SHP77 (cell line): ENCODE measurements at places on chromosomes 6 and 20.

DNA sequence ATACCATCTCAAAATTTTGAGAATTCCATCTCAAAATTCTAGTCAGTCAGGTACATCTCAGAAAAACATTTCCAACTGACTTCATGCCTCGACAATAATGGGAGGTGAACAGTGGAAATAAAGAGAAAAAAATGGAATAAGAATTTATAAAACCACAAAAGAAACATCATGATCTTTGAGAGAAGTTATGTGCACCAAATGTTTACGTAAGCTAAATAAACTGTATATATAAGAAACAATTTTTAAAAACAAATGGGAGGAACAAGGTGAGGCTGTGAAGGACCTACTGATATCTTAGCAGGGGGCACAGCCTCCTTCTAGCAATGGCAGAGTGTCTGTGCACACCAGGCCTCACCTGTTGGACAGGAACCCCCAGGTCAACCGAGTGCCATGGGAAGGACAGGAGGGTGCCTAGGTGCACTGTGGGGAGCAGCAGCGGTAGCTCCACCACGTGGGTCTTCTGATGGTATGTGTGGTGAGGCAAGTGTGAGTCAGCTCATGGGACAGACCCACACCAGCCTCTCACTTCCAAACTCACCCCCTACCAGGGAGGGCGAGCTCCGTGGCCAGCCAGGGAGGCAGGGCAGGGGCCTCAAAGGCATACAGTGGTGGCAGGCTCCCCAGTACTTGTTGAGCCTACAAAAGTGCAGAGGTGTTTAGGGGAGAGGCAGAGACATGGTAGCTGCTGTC is 23.2 kb downstream of the DIDO1 start:
- no peak for DNase-seq

- no peak for DNase-seq
Measured at GRCh38 chr6:3775386-3775785, 23.9 kb upstream of the PXDC1 start.

DNA sequence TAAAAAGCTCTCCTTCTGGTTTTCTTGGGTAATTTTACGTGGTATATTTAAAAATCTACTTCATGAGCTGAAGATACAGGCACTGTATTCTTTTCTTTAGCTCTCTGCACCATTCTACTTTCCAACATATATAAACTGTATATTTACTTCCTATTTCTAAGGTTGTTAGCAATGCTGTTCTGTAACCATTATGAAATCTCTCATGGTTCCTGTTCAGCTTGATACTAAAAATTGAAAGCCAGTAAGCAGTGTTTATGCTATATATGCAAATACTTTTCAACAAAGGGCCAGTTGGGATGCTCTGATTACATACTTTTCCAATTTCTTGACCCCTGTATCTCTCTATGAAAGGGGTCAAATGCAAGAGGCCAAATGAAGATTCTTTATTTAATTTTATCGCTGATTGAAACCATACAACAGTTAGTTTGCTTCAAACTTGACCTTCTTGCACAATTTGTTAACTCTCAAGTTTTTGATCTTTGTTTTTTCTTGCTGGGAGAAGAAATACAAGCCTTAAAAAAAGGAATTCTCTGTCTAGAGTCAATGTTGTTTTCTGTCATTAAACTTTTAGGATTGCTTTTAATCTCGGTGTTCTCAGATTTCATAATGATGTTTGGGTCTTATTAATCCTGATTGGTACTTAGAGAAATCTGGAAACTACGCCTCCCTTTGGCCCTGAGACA is 223.2 kb downstream of the PRL start:
- no peak for DNase-seq

- DNase-seq, result peak; percentile 39
Measured at GRCh38 chr6:127069659-127070279, 48.7 kb upstream of the RSPO3 start.

- no peak for DNase-seq
Measured at GRCh38 chr6:166575205-166575604, 11.3 kb downstream of the RAMACL start.
